ENCODE measurements at places on chromosomes 4 and X.

DNA sequence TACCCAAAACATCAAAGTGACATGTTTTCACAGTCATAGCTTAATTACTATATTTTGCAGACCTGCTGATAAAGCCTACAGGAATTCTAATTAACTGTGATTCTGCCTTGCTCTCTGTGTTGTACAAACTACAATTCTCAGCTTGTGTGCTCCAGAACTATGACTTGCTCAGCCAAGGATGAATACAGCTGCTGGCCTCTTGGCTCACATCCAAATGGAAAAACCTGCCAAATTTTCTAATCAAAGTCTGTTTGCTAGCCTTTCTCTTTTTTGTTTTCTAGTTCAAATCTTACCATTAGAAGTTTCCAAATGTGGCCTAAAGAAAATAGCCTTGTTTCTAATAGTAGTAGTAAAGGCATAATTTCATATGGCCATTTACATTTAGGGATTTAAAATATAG, 1176.8 kb downstream of the FAM133A start:
- no peak for DNase-seq

DNA sequence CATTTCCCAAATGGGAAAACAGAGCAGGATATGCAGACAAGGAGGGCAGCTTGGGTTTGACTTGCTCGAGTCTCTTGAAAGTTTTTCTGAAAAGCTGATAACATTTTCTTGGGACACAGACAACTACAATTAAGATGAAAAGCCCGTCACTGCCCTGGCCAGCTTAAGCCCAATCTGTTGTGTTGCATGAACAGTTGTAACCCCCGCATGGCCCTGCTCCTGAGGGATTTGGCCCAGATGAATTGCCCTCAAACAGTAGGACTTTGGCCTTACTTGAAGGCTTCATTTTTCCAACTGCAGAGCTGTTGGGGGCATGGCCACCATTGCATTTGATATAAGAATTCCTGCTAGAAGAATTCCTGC, 40.5 kb upstream of the MGST2 start:
- DNase-seq, result no peak

DNA sequence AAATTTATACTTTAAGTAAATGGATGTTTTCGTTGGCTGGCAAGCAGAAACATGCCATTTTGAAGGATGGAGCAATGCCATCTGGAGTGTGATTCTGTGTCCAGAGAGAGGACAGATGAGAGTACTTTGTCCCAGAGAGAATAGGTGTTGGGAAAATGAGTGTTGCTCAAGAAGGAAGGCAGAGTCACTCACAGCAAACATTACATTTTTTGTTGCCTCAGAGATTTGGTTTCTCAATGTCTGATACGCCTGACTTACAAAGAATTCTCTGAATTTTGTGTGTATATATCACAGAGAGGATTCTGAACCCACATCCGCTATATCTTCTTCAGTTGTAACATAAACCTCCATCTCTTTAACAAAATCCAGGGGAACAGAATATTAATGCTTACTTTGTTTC, 102.8 kb upstream of the PCDH18 start:
- peak; percentile 70 for DNase-seq

DNA sequence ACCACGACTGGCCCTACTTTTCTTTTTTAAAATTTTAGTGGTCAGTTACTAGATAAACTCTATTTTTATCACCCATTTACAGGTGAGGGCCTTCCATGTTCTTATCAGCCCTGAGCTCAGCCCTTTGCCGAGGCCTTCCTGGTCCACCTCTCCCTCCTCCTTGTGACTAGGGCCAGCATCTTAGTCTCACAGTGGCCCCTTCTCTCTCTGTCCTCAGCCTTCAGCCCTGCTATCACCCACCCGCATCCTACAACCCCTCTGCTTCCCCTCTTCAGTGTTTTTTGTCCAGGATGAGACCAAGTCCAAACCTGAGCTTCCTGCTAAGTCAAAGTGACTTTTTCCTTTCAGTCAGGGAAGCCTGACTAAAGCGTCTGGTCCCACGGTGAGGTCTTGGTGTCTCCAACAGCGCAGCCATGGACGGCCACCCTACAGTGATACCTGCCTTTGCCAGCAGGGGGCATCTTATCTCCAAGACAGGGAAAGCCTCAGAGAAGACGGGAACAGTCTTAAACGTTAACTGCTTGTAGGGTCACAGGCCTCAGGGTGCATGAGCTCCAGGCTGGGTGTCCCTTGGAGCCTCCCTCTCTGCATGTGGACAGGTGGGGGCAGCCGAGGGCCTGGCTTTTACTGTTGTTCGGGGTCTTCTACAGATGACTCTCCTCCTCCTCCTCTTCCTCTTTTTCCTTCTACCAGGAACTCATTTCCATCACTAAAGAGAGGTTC, 11.7 kb upstream of the GAGE10 start:
- peak; percentile 39 for DNase-seq

- peak; percentile 51 for DNase-seq
Observed at GRCh38 chr4:40317916-40318658, 17.0 kb upstream of the CHRNA9 start.

DNA sequence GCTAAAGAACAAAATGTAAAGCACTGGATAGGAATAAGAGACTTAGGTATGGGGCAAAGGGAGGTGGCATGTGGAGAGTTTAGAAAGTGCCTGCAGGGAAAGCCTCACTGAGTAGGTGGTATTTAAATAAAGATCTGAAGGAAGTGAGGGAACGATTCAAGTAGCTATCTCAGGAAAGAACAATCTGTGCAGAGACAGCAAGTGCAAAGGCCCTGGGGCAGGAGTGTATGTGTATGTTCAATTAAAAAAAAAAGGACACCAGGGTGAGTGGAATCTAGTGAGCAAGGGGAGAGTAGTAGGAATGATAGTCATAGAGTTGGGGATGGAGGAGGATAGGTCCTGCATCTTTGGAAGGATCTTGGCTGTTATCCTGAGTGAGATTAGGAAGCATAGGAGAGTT, 779.9 kb upstream of the FTHL17 start:
- no peak for DNase-seq

- DNase-seq, result peak; percentile 38
Observed at GRCh38 chr4:121182296-121182695, 18.2 kb upstream of the TNIP3 start.

DNA sequence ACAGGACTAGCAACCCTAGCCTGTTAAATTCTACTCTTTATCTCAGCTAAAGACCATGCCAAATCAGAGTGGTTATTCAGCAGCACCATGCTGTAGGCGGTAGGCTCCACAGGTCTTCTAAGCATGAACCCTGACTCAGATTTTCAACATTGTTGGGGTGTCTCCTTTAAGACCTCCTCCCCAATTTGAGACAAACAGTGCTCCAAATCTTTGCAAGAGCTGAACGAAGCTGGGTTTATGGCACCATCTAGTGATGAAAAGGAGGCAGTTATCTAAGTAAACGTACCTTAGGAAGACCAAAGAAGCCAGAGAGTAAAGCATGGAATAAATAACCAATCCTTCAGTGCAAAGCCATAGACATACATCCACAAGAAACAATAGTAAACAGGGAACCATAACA, 334.5 kb upstream of the SLC7A11 start:
- DNase-seq, result peak; percentile 60

DNA sequence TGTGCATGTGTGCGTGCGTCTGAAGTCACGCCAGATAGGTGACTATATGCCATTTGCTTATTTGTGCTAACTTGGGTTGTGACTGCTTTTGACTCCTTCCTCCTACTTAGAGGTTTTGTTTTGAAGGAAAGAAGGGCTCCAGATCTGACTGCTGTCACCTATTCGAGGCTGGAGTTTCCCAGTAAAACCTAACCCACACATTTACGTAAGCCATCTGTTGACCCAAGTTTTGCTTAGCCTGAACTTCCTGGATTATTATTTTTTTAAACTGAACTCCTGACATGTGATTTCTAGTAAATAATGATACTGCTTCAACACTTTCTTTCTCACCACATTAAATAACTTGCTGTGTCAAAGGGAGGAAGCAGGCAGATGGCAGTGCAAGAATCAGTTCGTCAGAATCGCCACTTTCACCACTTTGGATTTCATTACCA, 41.5 kb downstream of the DTHD1 start:
- DNase-seq, result no peak

DNA sequence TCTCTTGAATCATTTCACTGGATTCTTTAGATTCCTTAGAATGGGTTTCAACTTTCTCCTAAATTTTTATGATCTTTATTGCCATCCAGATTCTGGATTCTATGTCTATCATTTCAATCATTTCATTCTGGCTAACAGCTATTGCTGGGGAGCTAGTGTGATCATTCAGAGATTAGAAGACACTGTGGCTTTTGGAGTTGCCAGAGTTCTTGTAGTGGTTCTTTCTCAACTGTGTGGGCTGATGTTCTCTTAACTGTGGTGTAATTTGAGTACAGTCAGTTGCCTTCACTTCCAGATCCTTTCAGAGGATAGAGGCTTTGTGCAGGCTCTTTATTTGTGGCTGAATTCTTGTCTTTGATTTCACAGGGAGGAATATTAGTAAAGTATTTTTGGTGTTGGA, 12.1 kb upstream of the CSN2 start:
- DNase-seq, result no peak

DNA sequence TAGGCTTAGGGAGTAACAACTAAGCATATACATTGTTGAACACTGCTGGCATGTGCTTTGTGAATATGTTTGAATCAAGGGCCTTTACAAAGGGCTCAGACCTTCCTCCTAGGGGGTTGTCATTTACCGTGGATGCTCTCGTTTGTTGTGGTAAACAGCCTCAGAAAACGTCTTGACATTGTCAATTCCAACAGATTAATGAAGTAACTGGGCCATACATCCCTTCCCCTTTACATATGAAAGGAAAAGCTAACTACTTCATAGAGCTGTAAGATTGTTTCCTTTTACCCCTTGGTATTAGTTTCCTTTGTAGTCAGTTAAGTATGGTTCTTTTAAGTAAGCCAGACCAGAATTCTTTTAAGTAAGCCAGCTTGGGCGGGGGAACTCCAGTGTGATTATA, 42.9 kb downstream of the FAT4 start:
- DNase-seq, result no peak

- DNase-seq, result no peak
Observed at GRCh38 chr4:1745165-1745564, 23.8 kb downstream of the TACC3 start.

- DNase-seq, result no peak
Observed at GRCh38 chr4:142874684-142875083, 28.6 kb upstream of the INPP4B start.

GRCh38 chrX:153440556-153441135, 5.2 kb downstream of the TREX2 start:
- DNase-seq, result peak; percentile 79

GRCh38 chrX:83658731-83659130, 150.6 kb downstream of the POU3F4 start:
- no peak for DNase-seq

GRCh38 chr4:112889619-112890527, 159.6 kb upstream of the ANK2 start:
- peak; percentile 17 for DNase-seq

DNA sequence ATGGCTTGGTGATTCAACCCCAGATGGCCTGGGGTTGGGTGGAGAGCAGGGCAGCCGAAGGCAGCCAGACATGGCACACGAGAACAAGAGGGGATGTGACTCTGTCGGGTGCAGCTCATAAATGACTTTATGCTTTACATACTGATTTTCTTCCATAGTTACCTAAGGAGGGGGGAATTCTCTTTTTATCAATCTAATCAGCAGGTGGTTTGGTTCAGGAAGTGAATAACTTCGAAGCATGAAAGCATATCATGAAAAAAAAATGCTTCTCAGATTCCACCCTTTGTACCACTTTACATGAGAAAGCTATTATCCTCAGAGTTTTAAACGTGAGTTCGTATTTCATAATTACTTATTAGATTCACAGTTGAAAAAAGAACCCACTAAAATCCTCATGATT, 908.9 kb upstream of the LCORL start:
- no peak for DNase-seq

- DNase-seq, result no peak
Observed at GRCh38 chrX:3461397-3462165, 115.1 kb upstream of the MXRA5 start.

DNA sequence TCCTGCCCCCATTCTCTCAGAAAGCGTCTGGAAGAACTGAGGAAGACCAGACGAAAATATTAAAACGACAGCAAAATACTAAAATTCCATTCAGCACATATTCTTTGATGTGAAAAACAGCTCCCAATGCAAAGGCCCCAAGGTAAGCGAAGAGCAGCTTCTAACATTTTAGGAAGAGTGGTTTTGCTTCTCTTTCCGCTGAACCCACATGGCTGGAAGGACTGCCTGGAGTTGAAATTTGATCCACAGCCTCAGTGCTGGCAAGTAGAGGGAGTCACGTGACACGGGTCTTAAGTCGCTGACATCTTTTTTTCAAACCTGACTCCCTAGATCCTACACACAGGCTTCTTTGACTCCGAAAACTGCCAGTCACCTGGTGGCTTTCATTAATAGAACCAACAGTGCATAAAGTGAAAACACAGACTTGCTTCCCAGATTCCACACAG, at the start of gene FAM13A:
FAM13A (minus strand) TSS at position 233 of the 446 bp plus-strand sequence; CDS start at position 12, 221 bp downstream.
- peak; percentile 95 for DNase-seq

DNA sequence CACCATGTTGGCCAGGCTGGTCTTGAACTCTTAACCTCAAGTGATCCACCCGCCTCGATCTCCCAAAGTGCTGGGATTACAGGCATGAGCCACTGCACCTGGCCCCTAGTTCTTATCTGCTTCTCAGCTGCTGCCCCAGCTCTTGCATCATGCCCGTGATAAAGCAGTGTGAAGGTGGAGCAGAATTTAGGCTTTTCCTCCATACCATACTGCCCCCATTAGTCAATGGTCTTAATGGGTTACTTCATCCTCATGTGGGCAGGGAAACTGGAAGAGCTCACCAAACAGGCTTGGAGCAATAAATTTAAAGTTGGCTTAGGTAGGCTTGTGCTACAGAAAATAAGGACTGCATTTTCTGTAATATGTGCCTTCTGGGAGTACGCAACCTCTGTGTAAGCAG, 636.9 kb upstream of the BOD1L1 start:
- DNase-seq, result peak; percentile 24

DNA sequence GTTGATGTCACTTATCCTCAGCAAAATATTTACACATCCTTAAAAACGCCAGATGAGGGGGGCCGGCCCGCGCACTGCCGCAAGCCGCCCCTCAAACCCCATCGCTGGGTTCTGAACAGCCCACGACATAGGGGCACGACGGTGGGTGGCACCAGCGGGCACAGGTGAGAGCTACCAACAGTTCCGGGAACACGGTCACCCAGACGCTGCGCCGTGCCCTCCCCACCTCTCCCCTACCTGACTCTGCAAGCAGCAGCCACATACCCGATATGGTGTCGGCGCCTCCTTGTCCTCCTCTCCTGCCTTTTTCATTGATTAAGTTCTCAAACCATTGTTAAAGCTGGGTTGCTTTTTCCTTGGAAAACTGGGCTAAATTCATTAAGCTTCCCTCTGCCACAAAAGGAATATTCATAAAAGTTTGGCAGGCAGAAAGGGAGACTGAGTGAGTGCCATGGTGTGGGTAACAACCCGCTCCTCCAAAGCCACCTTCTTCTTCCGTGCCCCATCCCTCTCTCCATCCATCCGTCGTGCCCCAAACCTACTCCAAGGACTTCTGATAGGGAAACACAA, 1.4 kb downstream of the RAI2 start:
- no peak for DNase-seq

All from bronchial epithelial cell (primary cell).